ENCODE measurements at places on chromosomes 12 and 14.

DNA sequence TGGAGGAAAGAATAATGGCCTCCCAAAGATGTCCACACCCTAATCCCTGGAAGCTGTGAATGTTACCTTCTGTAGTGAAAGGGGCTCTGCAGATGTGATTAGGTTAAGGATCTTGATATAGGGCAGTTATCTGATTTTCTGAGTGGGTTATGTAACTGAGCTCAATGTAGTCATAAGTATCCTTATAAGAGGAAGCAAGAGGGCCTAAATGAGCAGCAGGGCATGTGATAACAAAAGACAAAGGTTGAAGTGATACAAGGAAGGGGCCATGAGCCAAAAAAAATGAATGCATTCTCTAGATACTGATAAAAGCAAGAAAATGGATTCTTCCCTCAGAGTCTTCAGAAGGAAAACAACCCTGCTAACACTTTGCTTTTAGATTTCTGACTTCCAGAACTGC lies 78.8 kb downstream of the OSBPL8 start:
- DNase-seq = no peak

GRCh38 chr12:19436931-19437330 lies 2.4 kb upstream of the AEBP2 start:
- peak; percentile 49 for DNase-seq

DNA sequence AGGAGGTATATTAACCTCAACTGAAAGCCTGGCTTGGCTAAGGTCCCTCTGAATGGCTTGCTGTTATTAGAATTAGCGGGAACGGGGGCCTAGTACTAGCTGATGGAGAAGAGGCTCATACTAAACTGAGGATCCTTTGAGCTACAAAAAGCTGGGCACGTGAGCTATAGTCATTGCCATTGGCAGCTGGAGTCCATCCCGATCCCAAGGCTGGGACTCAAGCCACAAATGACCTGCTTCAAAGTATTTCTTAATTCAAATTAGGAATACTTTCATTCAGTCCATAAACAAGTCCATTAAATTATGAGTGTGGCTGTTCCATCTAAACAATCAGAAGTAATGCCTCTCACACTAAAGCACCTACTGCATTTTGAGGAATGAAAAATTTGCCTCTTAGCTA lies 114.5 kb downstream of the DACT1 start:
- DNase-seq = no peak

DNA sequence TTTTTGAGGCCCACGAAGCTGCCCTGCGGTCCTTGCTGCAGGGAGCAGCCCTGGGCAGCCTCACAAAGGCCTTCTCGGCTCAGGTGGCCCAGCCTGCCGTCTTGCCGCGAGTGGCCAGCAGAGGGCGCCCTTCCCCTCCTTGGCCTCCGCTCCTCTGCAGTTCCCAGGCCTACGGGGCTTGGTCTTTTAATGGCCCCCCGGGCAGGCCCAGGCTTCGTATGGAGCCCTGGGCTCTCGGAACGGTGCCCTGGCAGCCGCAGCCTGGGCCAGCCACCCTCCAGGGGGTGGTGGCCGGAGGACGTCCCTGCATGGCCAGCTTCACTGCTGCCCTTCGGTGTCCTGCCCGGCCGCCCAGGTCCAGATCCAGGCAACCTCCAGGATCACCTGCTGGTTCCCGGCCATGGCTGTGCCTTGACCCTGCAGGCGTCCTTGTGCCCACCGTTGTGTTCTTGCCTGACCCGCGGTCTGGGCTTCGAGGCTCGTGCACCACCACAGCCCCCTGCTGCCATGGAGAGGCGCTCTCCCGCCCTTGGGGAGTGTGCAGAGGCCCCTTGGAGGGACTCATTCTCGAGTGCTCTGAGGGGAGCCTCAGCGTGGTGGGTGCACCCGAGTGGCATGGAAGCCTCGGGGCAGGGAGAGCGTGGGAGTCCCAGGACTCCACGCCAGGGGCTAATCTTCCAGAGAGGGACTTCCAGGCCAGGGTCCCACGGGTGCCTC lies 9.4 kb downstream of the ASPG start:
- DNase-seq = peak; percentile 49

GRCh38 chr14:64387232-64387781 lies 846 bp upstream of the MTHFD1 start:
- peak; percentile 24 for DNase-seq

GRCh38 chr14:95362138-95362494 lies 42.4 kb upstream of the CLMN start:
- DNase-seq = no peak

GRCh38 chr12:78248321-78248720 lies 417.6 kb downstream of the NAV3 start:
- DNase-seq = peak; percentile 6

GRCh38 chr14:45658226-45658916 lies 405.4 kb upstream of the MIS18BP1 start:
- no peak for DNase-seq

GRCh38 chr12:12007001-12007712 lies 63.6 kb upstream of the BCL2L14 start:
- DNase-seq = no peak

DNA sequence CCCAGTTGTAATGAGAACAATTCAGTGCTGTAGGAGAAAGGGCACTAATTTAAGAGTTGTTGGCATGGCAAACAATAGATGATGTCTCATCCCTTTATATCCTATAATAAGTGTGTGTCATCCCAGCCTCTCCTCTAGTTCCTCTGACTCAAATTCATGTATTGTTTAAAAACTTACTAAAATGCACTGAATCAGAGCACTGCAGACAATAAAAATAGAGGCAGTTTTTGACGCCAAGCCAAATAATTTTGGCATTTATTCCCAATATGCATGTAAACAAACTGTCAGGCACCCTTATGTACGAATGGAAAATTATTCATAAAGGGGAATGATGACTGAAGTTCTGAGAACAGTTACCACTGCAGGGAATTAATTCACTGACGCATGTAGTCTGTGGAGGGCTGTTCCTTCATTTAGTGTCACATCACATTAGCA lies 57.9 kb upstream of the TMX1 start:
- peak; percentile 72 for DNase-seq

GRCh38 chr12:15644700-15645099 lies 144.5 kb downstream of the EPS8 start:
- DNase-seq = no peak

GRCh38 chr12:113990250-113991223 lies 24.4 kb upstream of the RBM19 start:
- DNase-seq = no peak

GRCh38 chr14:89067293-89067972 lies 243.0 kb downstream of the TTC8 start:
- DNase-seq = no peak

DNA sequence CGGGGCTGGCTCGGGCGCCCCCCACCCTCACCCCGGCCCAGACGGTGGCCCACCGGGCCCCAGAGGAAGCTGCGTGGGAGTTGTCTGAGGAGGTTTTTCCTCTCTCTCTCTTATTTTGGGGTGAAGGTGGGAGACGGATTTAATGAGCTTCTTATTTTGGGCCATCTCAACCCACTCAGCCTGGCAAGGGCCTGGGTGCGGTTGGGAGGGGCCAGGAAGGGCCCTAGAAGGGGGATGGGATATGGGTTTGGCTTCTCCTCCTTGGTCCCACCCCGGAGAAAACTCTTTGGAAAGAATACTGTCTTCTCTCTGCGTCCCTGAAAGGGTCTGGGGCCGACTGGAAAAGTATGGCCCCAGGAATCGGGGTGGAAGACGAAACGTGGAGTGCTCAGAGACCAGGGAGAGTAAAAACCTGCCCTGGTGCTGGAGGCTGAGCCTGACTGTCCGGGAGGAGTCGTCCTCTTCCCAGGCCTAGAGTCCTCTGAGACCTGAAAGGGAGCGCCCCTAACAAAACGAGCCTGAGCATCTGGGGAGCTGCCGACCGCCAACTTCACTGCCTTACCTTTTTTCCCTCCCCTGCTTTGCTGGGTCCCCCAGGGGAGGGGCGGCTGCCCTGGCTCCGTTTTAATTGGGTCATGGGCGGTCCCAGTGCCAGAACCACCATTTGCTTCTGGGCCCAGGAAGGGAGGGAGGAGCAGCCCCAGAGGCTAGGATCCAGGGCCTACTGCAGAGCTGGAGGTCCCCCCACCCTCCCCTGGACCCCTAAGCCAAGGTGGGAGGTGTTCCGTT lies 1.6 kb downstream of the MMP14 start:
- DNase-seq = peak; percentile 45

- no peak for DNase-seq
Measured at GRCh38 chr12:93018610-93019009, 89.5 kb upstream of the EEA1 start.

DNA sequence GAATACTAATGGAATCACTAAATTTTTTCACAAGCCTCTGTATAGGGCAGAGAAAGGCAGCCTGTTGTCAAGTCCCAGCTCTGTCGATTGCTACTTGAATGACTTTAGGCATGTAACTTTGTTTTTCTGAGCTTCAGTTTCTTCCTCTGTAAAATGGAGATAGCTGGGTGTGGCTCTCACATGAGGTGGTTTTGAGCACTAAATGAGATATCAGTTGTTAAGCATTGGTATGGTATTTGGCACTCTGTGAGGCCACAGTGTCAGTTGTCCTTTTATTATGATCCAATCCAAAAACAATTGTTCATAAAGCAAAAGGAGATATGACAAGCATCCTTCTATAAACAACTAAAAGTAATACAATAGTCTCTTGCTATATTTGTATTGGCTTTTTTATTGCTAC lies 120.6 kb downstream of the DUSP6 start:
- DNase-seq = no peak

DNA sequence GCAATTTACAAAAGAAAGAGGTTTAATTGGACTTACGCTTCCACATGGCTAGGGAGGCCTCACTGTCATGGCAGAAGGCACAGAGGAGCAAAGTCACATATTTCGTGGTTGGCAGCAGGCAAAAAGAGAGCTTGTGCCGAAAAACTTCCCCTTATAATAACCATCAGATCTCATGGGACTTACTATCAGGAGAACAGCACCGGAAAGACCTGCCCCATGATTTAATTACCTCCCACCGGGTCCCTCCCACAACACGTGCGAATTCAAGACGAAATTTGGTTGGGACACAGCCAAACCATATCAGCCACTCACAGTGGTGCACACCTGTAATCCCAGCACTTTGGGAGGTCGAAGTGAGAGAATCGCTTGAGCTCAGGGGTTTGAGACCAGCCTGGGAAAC lies 68.5 kb downstream of the FBXL14 start:
- no peak for DNase-seq

GRCh38 chr14:60585676-60586075 lies 63.6 kb downstream of the SIX1 start:
- no peak for DNase-seq

GRCh38 chr14:31229638-31230572 lies 22.3 kb upstream of the HECTD1 start:
- DNase-seq = peak; percentile 98

DNA sequence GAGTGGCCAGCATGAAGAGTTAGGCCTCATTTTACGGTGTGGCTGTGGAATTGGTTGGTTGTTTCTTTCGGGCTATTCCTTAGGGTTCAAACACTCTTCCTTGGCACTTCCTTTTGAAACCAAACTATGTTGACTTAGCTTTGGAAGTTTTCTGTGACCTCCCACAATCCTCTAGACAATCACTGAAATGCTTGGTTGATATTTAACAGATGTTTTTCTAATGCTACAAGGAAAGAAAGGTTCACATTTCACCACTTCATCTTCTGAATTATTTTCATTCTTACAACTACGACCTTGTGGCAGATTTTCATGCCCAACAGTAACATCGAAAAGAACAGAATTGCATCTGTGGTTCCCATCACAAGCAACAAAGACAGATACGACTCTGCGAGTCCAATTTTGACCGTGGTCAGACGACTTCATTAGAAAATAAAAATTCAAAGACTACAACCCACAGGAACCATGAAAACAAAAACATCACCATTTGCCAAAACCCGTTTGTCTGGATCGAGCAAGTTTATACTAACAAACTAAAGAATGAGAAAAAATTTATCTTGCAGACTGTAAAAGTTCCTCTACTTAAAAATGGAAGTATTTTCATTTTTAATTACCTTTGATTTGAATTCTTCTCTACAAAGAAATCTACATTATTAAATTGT lies 16.9 kb downstream of the PRKAB1 start:
- DNase-seq = no peak

DNA sequence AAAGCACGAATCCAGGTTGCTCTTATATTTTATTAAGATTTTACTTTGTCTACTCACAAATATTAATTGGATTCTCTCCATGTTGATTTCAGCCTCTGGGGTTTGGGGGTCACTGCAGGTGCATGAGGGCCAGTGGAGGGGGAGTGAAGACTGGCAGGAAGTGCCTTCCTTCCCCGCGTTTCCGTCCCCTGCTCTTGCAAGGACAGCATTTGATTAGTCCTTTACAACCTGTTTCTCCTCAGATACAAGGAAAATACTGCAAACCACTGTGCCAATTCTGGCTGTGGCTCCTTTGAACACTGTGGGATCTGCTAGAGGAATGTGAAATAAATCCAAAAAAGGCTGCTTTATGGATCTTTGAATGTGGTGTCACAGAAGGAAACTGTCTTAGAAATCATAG lies 291.8 kb downstream of the ETNK1 start:
- DNase-seq = no peak

GRCh38 chr12:46487567-46488131 lies 115.1 kb upstream of the SLC38A2 start:
- DNase-seq = no peak

DNA sequence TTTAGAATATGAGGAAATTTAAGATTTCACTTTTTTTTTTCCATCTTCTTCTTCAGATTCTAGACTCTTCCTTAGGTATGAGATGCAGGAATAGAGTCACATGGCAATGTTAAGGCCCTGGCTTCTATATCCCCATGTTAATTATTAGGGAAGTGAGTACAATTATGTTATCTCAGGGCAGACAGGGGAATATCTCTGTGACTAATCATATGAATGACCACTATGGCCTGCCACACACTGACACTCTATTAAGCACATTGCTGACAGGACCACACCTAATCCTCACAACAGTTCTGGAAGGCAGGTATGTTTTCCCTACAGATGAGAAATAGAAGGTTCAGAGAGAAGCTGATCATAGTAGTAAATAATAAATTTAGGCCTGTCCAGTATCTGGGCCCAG lies 69.4 kb upstream of the PTPRQ start:
- peak; percentile 4 for DNase-seq

Data from epithelial cell of esophagus (primary cell).